Karpas-422 (cell line): ENCODE measurements at places on chromosomes 5 and 9.
A peak's percentile ranks its signal among the peaks of the same experiment; 100 is the strongest.

GRCh38 chr5:1508659-1509290 is 15.0 kb downstream of the LPCAT1 start:
- no peaks in the 10 kb centered on the region for H3K27me3 ChIP-seq
- no peak for DNase-seq
- H3K4me1 ChIP-seq = peaks cover 47% of the 10 kb centered on the region
- no peak overlapping the region for H3K4me3 ChIP-seq
- H3K36me3 ChIP-seq = peaks cover 4% of the 10 kb centered on the region

- H3K36me3 ChIP-seq = no peaks in the 10 kb centered on the region
- H3K4me3 ChIP-seq = no peak overlapping the region
- no peaks in the 10 kb centered on the region for H3K27me3 ChIP-seq
- no peak for DNase-seq
Measured at GRCh38 chr5:83741571-83741970, 20.9 kb upstream of the HAPLN1 start.

DNA sequence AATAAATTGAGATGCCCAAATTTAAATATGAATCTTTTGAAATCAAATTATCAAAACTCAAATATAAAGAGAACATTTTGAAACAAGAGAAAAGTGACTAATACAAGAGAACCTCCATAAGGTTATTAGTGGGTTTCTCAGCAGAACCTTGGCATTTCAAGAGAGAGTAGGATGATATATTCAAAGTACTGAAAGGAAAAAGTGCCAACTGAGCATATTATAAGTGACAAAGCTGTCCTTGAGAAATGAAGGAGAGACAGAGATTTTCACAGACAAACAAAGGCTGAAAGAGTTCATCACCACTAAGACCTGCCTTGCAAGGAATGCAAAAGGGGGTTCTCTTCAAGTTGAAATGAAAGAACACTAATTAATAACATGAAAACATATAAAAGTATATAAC is 366.0 kb downstream of the HINT1 start:
- no peak overlapping the region for H3K27ac ChIP-seq
- no peaks in the 10 kb centered on the region for H3K36me3 ChIP-seq
- no peak for DNase-seq
- H3K4me1 ChIP-seq = peaks cover under 1% of the 10 kb centered on the region

DNA sequence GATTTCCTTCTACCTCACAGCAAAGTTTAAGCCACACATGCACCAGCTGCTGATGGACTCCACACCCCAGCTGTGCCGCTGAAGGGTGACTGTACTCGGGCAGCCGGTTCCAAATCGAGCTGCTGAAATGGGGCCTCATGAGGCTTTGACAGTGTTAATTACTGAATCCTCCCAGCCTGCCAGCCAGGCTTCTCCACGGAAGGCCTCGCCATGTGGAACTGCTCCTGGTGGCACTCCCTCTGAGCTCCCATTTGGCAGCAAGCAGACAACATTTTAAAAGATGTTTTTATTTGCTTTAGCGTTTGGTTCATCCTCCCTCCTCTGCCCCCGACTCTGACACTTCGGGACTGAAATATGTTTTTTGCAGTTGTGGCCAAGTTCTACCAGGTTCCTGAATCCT is 479.4 kb upstream of the MPDZ start:
- DNase-seq = no peak
- no peak overlapping the region for H3K27ac ChIP-seq
- no peaks in the 10 kb centered on the region for H3K4me1 ChIP-seq
- H3K27me3 ChIP-seq = no peaks in the 10 kb centered on the region

- no peak overlapping the region for H3K27ac ChIP-seq
- H3K36me3 ChIP-seq = no peaks in the 10 kb centered on the region
- peaks cover 6% of the 10 kb centered on the region; the same call in 1 of the 2 replicates for H3K4me1 ChIP-seq
Measured at GRCh38 chr9:134206311-134207300, 42.2 kb upstream of the RNU6ATAC start.

DNA sequence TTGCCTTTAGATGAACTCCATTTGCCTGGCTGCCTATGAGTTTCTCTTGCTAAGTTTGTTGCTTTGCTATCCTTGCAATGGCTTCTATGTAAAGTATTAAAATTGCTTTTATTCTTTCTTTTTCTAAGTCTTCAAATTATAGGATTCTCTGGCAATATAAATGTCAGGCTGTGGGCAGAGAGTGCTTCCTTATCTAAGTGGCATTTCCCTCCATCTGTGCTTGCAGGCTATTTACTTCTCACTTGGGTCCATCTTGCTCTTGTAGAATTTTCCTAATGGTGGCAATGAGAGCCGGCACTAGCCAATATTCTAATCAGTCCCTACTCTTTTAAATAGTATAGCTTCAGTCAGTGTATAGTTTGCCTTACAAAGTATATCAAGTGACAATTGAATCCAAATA is 63.3 kb downstream of the FAM174A start:
- no peaks in the 10 kb centered on the region for H3K4me1 ChIP-seq
- no peaks in the 10 kb centered on the region for H3K36me3 ChIP-seq
- no peaks in the 10 kb centered on the region for H3K27me3 ChIP-seq
- H3K27ac ChIP-seq = no peak overlapping the region
- no peak overlapping the region for H3K4me3 ChIP-seq

- peak; percentile 63 for DNase-seq
- H3K27me3 ChIP-seq = no peaks in the 10 kb centered on the region
- H3K27ac ChIP-seq = no peak overlapping the region
- no peak overlapping the region for H3K4me3 ChIP-seq
- H3K36me3 ChIP-seq = no peaks in the 10 kb centered on the region
- peaks cover 37% of the 10 kb centered on the region for H3K4me1 ChIP-seq
Measured at GRCh38 chr5:56812110-56812509, 3.2 kb upstream of the MAP3K1 start.

- no peak overlapping the region for H3K4me3 ChIP-seq
- no peaks in the 10 kb centered on the region for H3K4me1 ChIP-seq
- H3K27ac ChIP-seq = no peak overlapping the region
- DNase-seq = no peak
- no peaks in the 10 kb centered on the region for H3K36me3 ChIP-seq
Measured at GRCh38 chr9:31536471-31536870, 848.0 kb upstream of the ACO1 start.

- H3K27ac ChIP-seq = no peak overlapping the region
- no peaks in the 10 kb centered on the region for H3K27me3 ChIP-seq
- no peak for DNase-seq
- H3K36me3 ChIP-seq = no peaks in the 10 kb centered on the region
- no peaks in the 10 kb centered on the region for H3K4me1 ChIP-seq
Measured at GRCh38 chr5:9524941-9525340, 20.9 kb downstream of the SEMA5A start.

- H3K36me3 ChIP-seq = no peaks in the 10 kb centered on the region
- no peak overlapping the region for H3K27ac ChIP-seq
- H3K27me3 ChIP-seq = no peaks in the 10 kb centered on the region
- H3K4me1 ChIP-seq = no peaks in the 10 kb centered on the region
- DNase-seq = no peak
Measured at GRCh38 chr5:172452398-172453205, 1.7 kb downstream of the SH3PXD2B start.

GRCh38 chr5:79243224-79243623 is 7.3 kb downstream of the JMY start:
- no peak overlapping the region for H3K27ac ChIP-seq
- no peak for DNase-seq
- no peaks in the 10 kb centered on the region for H3K27me3 ChIP-seq
- H3K4me3 ChIP-seq = no peak overlapping the region
- H3K4me1 ChIP-seq = no peaks in the 10 kb centered on the region

GRCh38 chr9:121721770-121722169 is 70.3 kb downstream of the DAB2IP start:
- H3K27me3 ChIP-seq = no peaks in the 10 kb centered on the region
- H3K4me1 ChIP-seq = peaks cover 6% of the 10 kb centered on the region
- no peak overlapping the region for H3K4me3 ChIP-seq
- no peaks in the 10 kb centered on the region for H3K36me3 ChIP-seq
